Activated T-cell treated with anti-CD3 and anti-CD28 coated beads, Interleukin-2, amount 50 U/mL, for 1 hour (primary cell): ENCODE measurements at places on chromosomes 3 and 15.

DNA sequence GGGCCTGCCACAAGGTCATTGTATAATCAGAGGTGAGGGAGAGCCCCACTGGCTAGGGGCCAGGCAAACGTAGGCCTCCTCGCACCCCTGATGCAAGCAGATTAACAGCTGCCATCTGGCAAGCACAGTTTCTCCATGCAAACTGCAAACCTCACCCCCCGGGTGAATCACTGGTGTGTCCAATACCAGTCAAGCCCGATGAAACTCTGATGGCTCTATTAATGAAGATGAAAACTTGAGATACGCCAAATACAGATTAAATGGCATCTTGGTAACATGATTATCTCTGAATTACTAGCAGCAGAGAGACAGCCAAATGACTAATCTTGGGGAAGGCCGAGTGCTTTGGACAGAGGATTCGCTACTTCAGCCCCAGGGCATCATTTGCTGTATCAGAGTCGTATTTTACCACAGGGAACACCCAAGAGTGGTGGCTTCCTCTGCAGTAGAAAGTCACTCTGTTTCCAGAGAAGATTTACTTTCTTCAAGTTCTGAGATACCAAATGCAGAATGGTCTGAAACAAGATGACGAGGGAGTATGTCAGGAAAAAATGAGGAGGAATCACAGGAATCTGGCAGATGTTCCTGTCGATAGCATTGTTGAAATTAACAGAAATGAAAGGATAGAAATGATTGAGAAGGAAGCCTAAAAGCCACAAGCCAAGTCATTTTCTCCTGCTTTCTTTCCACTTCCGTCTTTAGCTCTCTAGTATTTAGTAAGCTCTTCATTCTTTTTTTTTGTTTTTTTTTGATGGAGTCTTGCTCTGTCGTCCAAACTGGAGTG, 96.2 kb upstream of the NR2F2 start:
- no peak for DNase-seq

DNA sequence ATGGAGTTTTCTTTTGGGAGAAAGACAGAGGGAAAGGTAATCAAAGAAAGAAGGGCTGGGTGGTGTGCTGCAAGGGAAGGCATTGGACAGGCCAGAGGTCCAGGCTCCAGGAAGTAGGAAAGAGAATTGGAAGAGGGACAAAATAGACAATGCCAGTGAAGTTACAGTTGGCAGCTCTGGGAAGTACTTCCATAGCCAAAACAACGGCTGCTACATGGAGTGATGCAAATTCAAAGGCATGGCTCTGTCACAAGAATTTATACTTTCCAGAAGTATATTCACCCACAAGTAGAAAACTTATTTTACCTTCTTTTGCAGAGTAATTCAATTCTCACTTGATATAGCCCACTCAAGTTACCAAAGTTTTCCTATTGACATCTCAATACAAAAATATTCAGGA, 191.5 kb downstream of the TNIK start:
- DNase-seq, result no peak

DNA sequence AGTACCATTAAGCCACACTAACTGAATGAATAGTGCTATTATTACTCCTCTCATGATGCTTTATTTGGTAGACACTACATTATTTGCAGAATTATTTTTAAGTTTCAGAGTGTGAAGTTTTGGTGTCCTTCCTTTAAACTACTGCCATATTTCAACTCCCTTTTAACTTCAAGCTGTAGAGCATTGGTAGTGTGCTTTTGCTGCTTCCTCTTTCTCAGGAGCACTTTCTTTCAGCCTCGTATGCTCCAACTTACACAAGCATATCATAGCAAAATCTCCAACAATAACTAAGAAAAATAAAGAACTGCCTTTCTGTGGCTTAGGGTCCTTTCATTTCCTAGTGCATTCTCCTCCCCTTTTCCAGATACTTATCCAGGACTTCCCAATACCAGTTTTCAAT, 476.4 kb upstream of the AGTR1 start:
- DNase-seq, result no peak

GRCh38 chr3:118781839-118782238, 252.8 kb downstream of the IGSF11 start:
- DNase-seq, result no peak

DNA sequence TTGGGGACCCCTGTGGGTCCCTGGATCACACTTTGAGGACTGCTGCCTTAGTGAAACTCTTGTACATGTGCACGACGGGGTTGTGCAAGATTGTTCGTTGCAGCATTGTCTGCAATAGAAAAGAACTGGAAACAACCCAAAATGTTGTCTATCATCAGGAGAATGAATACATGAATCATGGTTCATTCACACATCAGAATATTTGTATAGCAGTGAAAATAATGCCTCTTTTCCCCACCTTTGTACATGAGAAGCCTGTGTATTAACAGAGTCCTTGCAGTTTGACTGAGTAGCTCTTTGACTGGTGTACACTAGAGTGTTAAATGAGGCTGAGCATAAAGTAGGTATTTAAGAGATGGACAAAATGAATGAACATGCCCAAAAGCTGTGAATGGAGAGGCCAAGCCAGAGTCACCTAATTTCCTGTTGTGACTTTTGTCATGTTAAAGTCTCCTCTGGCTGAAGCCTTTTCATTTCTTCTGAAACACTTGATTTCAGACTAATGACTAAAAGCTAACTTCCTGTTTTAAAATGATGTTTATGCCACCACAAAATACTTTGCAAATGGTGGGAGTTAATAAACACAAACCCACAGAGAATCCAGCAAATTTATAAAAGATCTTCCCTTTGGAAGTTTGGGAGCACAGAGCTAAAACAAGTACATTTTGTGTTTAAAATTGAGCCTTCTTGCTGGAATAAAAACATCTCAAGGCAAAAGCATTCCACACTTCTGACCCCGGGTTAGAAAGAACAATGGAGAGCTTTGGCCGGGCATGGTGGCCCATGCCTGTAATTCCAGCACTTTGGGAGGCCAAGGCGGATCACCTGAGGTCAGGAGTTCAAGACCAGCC, 20.6 kb upstream of the USP3 start:
- no peak for DNase-seq

DNA sequence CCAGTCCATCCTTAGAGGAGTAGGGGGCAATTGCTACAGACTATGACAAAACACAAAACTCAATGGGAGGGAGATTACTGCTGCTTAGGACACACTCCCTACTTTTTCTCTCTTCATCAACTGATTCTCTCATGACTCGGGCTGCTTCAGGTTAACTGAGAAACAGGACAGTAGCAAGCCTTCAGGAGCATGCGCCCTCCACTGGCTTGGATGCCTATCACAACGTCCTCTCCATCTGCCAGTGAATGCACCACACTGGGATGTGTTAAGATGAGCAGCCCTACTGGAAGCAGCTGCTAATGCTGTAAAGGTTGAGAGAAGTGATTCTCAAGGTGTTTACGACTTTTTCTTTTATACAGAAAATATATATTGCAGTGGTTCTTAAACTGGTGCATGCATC, 542.3 kb downstream of the EDEM1 start:
- no peak for DNase-seq
